ENCODE measurements at places on chromosomes 12 and 14.

- DNase-seq: no peak
These were observed 21.5 kb upstream of the ANO2 start for GRCh38 chr12:5966486-5967095.

- no peak for DNase-seq
These were observed 14.4 kb downstream of the EVL start for GRCh38 chr14:100079726-100080005.

DNA sequence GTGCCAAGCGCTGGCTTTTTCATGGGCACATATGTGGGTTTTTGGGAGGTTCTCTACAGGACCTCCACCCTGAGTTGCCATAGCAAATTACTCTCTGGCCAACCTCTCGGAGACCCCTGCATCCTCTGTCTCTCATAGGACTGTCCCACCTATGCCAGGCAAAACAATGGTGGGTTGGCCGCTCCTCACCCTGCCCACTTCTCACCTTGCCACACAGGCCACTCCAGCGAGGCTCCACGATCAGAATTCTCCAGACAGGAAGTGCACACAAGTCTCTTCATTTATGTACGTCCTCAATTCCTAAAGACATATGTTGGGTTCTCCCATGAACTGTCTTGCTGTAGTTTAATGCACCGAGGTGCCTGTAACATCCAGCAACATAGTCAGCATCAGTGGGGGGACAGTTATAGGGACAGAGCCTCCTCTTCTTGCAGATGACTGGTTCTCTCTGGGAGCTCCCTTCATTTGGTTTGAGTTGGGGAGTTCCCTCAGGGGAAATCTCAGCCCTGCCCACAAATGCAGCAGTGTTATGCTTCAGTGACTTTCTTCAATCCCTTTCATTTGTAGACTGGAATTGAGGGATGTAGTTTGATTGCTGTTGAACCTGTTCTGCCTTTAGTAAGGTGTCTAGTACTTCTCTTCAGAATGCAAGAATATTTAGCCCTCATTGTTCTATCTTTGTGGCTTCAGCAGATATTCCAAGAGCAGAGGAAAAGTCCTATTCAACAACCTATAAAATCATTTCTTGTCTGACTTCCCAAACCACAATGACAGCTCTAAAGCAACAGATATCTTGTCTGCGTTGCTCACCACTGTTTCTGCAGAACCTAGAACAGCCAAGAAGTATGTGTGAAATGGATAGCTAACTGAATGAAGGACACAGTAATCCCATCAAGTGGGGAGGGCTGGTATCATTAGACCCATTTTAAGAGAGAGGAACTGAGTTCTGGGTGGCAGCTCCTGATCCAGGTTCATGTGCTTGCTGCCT is 2.8 kb upstream of the LTBP2 start:
- DNase-seq: no peak

DNA sequence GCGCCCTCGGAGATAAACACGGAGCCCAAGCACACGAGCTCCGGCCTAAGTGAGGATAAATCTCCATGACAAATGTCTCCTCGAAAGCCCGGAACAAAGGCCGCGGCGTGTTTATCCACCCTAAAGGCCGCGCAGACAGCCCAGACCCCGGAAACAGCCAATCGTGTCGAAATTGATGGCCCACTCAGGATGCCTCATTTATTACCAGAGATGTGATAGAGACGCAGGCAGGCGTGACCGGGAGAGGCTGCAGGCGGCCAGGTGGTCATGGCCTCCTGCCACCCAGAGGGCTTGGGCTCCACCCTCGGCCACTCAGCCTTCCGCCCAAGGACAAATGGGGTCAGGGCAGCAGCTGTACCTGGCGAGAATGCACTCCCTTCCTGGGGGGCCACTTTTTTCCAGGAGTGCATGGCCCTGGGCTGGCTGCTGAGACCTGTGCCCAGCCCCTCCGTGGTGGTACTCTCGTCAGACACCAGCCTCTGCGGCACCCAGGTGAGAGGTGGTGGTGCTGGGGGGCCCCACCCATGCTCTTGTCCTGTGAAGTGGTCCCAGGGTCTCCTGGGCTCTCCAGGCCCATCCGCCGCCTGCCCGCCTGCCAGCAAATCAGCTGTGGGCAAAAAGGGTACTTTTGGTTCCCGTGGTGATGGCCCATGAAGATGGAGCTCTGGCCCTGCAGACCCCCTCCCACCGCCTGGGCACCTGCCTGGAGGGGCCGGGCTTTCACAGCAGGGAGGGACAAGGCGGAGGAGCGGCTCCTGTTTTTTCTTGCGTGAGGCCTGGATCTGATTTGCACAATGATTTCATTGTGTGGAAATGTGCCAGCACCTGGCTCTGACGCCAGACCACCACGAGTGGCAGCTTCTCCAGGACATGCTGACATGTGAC is 211.5 kb upstream of the C14orf180 start:
- no peak for DNase-seq

DNA sequence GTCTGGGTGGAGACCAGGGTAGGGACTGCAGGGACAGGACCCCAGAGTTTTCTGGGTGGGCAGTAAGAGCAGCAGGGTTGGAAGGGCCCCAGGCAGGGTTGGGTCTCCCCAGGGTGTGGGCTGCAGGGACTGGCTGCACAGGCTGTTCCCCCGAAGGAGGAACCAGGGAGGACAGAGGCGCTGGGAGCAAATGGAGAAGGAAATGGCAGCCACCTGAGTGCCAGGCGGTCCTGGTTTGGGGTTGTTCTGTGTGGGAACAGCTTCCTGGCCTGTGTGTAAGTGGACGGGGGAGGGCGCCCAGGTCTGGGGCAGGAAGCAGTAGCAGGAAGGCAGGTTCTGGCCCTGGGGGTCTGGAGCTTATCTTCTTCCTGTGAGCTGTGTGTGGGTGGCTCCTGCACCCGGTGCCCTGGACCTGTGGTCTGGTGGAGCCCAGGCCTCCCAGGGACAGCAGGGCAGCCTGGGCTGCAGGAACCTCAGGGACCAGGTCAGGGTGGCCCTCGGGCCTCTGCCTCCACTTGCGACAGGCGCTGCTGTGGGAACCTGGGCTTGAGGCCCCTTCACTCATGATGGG is 372.8 kb downstream of the TMEM121 start:
- no peak for DNase-seq

GRCh38 chr14:73720636-73721035 is 6.5 kb upstream of the PNMA1 start:
- no peak for DNase-seq

DNA sequence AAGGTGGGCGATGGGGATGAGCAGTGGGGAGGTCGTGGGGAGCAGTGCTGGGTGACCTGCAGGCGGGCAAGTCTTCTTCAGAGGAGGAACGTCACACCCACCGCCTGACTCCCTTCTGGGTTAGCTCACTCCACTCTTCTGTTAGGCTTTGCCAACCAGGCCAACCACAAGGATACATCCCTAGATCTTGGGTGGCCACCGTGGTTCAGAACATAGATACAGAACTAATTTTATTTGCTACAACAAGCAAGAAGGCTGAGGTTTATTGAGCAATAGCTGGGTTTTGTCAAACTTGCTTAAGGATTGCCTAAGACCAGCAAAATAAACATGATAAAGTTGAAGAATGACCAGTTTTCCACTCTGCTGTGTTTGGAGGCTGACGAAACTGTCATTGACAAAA is 109.4 kb downstream of the DACT1 start:
- no peak for DNase-seq

DNA sequence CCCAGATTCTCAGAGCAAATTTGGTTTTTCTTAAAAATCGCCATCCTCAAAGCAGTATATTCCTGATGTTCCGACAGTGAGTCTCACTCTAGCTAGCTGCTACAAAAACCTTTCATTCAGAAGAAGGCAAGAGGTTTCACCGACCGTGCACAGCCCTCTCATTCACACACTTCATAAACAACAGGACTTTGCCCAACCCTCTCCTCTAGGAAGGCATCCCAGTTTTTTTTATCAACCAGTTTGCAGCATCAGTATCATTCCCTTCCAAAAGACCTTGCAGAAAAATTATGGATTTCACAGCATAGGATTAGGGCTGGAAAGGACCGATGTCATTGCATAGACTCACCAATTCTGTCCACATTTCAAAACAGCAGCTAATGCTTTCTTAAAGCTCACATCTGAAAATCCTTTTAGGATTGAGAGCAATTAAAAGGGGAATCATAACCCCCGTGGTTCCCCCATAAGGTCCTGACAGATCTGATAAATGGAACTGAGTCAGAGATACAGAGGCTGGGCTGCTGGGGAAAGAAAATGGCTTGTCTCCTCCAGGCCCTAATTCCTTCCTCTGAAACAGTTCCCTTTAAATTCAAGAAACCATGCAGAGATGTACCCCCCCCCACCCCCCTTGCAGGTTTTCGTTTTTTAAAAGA is 597 bp downstream of the SVOP start:
- DNase-seq: no peak

GRCh38 chr14:84646786-84647500 is 883.0 kb upstream of the FLRT2 start:
- DNase-seq: no peak

GRCh38 chr12:120466560-120467315 is 2.8 kb downstream of the SRSF9 start:
- DNase-seq: peak; percentile 44

GRCh38 chr14:94401083-94401482 is 12.7 kb upstream of the SERPINA1 start:
- DNase-seq: no peak

- no peak for DNase-seq
These were observed 77.7 kb downstream of the ARF6 start for GRCh38 chr14:49970474-49971147.

- DNase-seq: no peak
These were observed 89.7 kb upstream of the MYF6 start for GRCh38 chr12:80617733-80618132.

GRCh38 chr14:80388980-80389711 is 177.8 kb upstream of the DIO2 start:
- DNase-seq: no peak

GRCh38 chr14:96126339-96126782 is 78.3 kb upstream of the BDKRB2 start:
- peak; percentile 5 for DNase-seq

GRCh38 chr12:6980075-6980474 is 9.4 kb downstream of the EMG1 start:
- no peak for DNase-seq

DNA sequence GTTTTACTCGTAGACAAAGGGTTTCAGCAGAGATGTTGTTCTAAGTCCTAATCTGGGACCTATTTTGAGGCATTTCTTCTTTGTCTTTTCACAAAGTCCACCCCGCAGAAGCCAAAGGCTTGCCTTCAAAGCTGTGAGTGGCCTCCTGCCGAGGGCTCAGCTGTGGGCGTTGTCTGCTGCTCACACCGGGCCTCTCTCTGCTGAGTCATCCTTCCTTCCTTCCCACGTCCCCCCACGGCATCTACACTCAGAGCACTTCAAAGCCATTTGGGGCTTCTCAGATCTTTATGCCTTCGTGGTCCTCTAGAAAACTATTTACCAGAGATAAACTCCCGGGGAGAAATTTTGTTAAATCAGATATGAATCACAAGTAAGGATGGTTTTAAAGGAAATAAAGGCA is 115.9 kb upstream of the TMPO start:
- peak; percentile 72 for DNase-seq

GRCh38 chr12:3315201-3315661 is 175.8 kb upstream of the PRMT8 start:
- DNase-seq: no peak

DNA sequence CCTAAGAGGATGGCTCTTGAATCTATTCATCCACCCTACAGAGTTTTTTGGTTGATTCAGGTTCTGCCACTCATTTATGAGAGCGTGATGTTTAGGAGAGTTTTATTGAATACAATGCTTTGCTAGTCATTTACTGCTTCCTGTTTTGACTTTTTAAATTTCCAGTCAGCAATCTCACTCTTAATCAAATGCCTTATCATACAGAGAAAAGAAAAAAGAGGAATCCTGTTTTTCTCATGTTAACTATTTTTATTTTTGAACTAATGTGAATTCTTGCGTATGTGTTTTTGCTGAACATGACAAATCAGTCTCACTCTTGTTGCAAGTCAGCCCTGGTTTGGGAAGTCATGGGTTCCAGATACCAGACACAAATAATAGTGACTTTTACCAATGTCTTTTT is 22.1 kb upstream of the LGMN start:
- DNase-seq: no peak

DNA sequence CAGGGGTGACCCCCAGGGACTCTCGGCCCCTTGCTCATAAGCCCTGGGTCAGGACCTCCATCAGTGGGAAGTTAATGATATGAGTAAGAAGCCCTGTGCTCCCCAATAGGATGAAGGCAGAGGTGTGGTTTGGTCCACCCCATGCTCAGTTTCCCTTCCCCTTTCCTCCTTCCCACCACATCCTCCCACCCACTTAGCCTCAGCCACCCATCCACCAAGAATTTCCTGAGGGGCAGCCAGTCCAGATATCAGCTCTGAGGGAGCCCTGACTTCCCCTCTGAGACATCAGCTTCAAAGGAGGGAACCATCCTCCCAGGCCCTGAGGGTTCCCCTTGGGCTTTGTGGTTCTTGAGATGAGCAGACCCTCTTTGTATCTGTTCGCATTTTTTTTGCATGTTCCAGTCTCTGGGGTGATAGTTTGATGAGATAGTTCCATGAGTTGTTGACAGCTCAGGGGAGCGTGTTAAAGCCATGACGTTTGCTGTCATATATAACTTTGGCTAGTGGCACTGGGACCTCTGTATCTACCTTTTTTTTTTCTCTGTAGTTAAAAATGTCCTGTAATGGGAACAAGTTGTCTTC is 71.2 kb downstream of the LGMN start:
- peak; percentile 68 for DNase-seq

DNA sequence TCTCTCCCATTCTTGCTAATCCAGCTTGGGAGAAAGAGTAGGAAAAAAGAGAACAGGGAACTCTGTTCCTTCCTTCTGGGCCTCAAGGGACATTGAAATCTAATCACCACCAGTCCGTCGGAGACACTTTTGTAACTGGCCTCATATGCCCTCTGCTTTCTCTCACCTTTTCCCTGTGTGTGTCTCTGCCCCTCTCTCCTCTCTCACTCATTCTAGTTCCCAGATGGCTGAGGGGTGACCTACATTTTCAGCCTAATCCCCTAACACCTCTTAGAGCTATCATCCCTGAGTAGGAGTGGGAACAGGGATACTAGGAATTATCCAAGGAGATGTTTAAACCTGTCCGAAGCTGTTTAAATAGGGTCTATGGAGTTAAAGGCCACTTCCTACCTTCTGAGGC is 8.9 kb upstream of the PCK2 start:
- no peak for DNase-seq

- no peak for DNase-seq
These were observed 34.9 kb upstream of the JDP2 start for GRCh38 chr14:75392686-75393641.

DNA sequence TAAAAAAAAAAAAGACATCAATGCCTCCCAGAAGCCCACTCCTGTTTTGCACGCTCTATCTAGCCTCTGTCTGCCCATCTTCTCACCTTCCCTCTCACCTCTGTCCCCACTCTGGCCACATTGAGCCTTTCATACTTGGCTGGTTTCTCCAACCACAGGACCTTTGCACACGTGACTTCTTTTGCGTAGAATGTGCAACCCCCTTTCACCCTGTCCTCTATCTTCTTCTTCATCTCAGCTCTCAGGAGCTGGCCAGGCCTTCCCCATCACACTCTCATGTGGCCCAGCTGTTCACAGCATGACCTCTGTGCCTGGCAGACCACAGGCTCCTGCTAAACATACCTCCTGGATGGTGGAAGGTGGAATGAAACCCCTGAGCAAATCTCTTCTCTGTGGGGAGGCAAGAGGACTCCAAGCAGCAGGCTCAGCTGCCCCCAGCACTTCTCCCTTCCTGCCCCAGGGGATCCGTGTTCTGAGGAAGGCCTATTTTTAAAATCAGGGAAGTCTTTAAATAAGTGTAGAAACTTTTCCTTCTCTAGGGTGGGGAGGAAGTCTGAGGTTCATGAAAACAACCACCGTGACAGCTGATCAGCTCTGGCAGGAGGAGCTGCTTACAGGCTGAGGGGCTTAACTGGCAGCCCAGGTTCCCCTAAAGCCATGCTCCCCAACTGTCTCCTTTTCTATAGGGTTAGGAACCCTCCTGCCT is 11.6 kb downstream of the HVCN1 start:
- DNase-seq: no peak

GRCh38 chr14:61736751-61737150 is 25.5 kb upstream of the SNAPC1 start:
- no peak for DNase-seq

Measured in stimulated activated CD4-positive, alpha-beta T cell treated with anti-CD3 and anti-CD28 coated beads, Interleukin-4, amount 100 ng/mL, for 24 hours (primary cell).